ENCODE measurements at places on chromosomes 1 and 21. TPM values are rescaled to one million over a fixed set of nuclear protein-coding genes. Genes with fewer than 3 reads are reported as not detected.

DNA sequence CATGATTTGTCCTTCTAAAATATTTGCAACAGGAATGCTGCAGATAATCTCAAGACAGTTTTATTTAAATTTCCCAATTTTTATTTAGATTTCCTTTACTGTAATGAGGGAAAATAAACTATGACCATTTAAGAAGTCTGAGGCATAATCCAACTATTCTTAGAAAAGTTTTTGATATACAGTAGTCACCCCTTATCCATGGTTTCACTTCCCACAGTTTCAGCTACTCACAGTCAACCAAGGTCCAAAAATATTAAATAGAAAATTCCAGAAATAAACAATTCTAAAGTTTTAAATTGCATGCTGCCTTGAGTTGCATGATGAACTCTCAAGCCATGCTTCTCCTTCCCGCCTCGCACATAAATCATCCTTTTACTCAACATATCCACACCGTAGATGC is 33.3 kb downstream of the TOR3A start:
- DNase-seq, result no peak

The CNTN2 gene
- total RNA-seq, result not detected

GRCh38 chr1:87787551-87787950 is 458.9 kb downstream of the LMO4 start:
- DNase-seq, result peak; percentile 18

- DNase-seq, result no peak
These were observed 19.3 kb downstream of the PRKACB start for GRCh38 chr1:84163123-84163931.

The PRAMEF18 gene
- not detected for total RNA-seq

DNA sequence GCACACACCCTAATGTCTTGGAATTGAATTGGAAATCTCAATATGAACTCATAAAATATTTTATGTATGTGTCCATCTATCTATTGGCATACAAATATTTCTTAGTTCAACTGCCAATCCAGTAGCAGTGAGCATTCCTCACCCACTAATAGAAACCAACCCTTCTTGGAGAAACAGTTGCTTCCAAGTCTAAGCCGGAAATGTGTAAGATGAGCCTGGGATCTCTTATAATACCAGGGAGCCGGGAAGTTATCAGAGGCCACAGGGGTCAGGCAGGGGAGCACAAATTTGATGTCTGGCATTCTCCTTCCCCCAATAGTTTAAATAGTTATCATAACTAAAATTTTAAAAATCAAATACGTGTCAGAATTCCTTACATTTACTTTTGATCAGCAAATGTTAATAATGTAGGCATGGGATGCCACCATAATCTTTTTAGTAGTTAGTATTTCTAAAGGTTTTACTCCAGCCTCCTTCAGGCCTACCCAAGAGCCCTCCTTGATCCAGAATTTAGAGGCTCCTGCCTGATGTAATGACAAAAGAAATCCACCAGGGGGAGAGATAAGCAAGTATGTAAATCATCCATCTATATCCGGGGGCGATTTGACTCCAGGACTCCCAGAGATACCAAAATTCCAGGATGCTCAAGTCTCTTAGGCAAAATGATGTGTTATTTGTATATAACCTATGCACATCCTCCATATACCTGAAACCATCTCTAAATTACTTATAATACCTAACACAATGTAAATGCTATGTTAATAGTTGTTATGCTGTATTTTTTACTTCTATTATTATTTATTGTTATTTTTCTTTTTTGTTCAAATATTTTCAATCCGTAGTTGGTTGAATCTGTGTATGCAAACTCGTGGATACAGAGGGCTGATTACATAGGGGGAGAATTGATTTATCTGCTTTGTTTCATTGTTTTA is 218.7 kb upstream of the COA6 start:
- peak; percentile 73 for DNase-seq

DNA sequence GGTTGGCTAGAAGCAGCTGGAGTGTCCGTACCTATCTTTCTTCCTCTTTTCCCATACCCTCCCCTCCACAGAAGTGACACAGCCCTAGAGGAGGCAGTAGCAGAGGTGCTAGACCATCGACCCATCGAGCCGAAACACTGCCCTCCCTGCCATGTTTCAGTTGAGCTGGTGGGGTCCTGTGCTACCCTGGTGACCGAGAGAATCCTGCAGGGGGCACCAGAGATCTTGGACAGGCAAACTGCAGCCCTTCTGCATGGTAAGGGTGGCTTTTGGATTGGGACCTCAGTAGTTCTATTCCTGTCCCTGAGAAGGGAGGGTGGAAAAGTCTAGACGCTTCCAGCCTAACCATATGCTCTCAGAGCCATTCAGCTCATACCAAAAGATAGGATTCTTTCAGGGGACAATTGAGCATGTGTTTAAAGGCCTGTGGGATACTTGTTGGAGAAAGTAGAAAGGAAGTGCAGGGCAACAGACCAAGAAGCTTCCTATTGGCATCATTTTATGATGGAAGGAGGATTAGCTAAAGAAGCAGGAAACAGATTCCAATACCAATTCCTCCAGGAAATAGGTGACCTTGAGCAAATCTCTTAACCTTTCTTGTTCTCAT is 11.7 kb upstream of the BNIPL start:
- peak; percentile 46 for DNase-seq

DNA sequence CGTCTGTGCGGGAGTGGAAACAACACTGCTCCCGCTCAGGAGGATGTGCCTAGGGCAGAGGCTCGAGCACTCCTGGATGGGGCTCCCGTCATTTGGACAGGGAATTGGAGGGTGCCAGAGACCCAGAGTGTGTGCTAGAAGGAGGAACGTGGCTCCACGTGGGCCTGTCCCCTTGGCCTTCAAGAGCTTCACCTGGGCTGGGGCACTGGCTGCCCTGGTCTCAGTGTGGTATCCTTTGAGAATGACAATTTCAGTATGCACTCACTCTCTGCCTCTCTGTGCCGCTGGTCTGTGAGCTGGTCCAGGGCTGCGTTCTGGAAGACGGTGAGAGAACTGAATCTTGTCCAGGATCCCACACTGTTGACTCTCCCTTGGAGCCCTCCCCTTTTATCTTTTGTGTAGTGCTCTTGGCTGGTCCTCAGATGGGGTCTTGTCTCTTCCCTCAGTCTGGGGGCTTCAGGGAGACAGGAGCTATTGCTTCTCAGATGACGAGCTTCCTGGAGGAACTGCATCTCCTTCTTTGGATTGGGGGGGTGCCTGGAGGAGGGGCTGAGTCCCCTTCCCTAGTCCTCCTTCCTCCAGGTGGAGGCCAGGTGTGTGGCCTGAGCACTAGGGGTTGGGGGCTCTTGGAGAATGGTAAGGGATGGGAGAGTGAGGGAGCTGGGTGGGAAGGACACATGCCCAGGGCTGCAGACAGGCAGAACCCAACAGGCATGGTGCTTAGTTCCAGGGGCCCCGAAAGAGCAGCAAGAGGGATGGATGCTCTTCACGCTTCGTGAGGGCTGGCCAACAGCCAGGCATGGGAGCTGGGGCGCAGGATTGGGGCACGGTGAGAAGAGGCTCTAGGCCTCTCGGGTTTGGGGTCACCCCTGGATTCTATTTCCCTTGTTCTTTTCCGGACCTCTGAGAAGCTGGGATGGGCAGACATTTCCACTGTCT is 14.8 kb upstream of the ETV3L start:
- DNase-seq, result no peak

DNA sequence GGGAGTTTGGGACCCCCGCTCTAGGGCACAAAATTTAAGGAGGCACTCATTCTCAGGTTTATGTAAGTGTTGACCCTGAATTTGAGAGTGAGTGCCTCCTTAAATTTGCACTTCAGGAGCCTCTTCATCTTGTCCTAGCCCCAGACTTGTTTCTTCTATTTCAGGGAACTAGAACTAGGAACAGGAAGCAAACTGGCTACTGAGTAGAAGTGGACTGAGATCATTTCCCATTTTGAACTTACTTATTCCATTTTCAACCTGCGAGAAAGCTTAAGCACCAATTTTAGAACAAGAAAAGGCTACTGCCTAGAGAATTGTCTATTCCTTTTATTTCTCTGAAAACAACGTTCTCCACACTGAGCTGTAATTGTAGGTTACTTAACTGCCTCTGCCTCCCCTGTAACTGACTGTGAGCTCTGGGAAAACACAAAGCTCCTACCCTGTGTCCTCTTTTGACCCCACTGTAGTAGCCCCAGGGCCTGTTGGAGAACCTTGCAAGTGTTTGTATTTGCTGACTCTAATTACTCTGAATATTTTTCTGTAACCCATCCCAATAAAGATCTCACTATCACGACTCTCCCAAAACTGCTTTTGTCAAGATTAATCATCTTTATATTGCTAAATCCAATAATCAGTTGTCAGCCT is 2.5 kb downstream of the PPT1 start:
- DNase-seq, result no peak

The GJA8 gene
- total RNA-seq, result not detected

The CCDC27 gene
- not detected for total RNA-seq

GRCh38 chr1:204483791-204484190 is 10.8 kb downstream of the PIK3C2B start:
- no peak for DNase-seq

The ANGPTL7 gene
- total RNA-seq, result 2.3 TPM

DNA sequence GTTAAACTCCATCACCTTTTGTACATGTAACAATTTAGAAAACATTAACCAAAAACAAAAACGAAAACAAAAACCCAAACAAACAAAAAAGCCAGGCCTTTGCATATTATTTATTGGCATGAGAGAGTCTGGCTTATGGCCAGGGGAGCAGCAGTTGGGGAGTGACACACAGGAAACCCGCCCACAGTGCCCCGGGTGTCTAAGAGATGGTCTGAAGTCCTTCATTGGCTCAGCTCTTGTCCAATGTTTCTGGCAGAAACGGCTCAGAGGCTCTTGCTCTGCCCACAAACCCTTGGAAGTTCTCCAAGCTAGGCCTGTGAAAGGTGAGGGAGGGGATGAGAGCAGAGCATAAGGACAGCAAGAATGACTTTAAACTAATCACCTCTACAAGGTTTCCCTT is 131.5 kb downstream of the CNIH3 start:
- peak; percentile 50 for DNase-seq

DNA sequence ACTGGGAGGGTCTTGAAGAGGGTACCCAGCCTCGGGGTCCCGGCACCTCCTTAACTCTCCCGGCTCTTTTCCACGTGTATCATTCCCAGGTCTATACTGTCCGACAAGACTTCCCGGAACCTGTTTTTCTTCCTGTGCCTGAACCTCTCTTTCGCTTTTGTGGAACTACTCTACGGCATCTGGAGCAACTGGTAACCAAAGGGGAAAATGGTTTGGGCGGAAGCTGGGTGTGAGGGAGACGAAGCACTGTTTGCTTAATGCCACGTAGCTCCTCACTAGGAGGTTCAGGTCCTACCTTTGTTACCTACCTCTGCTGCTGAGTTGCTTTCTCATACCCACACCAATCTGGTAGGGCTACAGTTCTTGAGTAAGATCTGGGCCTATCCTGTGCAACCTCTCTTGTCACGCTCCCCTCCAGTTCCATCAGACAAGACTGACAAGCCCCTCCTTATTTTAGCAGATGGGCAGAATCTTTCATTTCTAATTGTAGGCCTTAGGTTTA is 642 bp downstream of the SLC30A7 start:
- DNase-seq, result peak; percentile 83

The FMO4 gene
- 7.0 TPM for total RNA-seq

GRCh38 chr21:30083225-30083945 is 83.2 kb downstream of the CLDN17 start:
- peak; percentile 2 for DNase-seq

- no peak for DNase-seq
These were observed 47.5 kb upstream of the EEIG2 start for GRCh38 chr1:108512239-108513043.

The CHRM3 gene
- total RNA-seq, result 0.03 TPM

GRCh38 chr1:166703726-166704462 is 135.4 kb upstream of the POGK start:
- DNase-seq, result no peak

- DNase-seq, result no peak
These were observed 290.4 kb downstream of the AKT3 start for GRCh38 chr1:243559575-243560162.

The SGIP1 gene
- not detected for total RNA-seq

- no peak for DNase-seq
These were observed 311.8 kb downstream of the SIPA1L2 start for GRCh38 chr1:232318143-232318542.

DNA sequence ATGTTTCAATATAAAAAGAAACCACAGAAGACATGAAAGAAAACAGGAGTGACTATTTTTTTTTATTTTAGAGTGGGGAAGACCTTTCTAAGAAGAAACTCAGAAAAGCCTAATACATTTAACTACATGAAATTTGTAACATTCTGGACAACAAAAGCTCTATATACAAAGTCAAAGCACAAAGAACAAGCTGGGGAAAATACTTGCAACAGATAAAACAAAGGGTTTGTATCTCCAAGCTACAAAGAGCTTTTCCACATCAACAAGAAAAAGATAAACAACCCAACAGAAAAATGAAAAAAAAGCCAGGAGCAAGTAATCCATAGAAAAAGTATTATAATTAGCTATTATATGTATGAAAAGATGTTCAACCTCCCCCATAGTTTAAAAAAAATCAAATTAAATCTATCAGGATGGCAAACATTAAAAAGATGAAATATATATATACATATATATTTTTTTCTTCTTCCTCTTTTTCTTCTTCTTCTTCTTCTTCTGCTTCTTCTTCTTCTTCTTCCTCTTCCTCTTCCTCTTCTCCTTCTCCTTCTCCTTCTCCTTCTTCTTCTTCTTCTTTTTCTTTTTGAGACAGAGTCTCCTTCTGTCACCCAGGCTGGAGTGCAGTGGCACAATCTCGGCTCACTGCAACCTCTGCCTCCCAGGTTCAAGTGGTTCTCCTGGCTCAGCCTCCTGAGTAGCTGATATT is 49.1 kb upstream of the EPS8L3 start:
- no peak for DNase-seq

The MMP23B gene
- 1.0 TPM for total RNA-seq

DNA sequence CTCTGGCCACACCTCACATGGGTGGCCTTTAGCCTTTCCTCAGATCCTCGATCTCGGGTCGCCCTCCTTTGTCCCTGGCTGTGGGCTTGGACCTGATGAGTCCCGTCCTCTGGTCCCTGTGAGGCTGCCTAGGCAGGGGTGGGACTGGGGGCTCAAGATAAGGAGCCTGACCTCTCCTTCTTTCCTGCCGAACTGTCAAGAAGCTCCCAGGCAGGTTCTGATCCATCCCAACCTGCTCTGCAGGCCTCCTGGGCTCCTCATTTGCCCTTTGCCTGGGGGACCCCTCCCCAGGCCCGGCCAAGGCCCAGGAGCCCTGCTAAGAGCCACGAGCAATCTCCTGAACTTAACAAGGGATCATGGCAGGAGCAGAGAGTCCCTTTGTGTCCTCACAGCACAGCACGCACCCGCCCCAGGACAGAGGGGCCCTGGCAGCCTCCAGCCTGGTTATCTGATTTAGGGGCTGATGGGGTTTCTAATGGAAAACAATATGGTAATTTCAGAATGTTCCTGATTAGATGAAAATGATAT is 82.4 kb upstream of the POU3F1 start:
- DNase-seq, result no peak
